RKO (cell line): ENCODE measurements at places on chromosomes 3 and 15.

DNA sequence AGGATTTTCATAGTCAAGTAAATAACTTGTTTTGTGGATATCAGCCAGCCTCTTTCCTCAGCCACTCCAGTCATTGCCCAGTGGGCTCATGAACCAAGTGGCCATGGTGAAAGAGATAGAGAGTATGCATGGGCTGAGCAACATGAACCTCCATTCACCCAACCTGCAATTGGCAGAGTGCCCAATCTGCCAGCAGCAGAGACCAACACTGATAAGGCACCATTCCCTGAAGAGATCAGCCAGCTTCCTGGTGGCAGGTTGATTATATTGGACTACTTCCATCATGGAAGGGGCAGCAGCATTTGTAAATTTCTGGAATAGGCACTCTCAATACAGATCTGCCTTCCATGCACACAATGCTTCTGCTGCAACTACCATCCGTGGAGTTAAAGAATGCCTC, 10.3 kb upstream of the MCF2L2 start:
- DNase-seq, result no peak

DNA sequence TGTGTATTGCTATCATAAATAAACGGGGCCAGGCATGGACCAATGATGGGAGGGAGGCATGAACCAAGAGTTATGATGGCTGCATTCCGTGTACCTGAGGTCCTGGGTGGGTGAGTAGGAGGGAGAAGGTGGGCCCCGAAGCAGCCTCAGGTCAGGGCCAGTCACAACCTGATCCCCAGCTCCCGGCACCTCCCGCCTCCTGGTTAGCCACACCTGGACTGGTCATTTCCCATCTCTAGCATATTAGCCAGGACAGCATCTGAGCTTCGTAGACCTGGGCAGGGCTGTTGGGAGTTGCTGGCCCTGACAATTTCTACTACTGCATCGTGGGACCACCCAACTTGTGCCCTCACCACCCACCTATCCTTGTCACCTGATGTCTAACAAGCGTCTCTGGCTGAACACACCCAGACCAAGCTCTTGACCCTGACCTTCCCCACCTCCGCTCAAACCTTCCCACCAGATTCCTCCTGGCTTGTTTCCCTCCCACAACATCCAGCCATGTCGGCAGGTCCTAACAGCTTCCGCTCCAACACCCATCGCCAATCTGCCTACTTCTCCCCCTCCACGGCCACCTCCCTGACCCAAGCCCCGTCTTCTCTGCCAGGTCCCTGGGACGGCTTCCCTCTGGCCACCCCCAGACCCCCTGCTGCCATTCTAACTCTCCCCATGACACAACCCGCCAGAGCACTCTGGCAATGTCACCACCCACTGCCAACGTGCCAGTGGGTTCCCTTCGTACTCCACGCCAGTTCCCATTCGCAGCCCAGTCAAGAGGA, 133.8 kb upstream of the IQSEC1 start:
- no peak for DNase-seq

DNA sequence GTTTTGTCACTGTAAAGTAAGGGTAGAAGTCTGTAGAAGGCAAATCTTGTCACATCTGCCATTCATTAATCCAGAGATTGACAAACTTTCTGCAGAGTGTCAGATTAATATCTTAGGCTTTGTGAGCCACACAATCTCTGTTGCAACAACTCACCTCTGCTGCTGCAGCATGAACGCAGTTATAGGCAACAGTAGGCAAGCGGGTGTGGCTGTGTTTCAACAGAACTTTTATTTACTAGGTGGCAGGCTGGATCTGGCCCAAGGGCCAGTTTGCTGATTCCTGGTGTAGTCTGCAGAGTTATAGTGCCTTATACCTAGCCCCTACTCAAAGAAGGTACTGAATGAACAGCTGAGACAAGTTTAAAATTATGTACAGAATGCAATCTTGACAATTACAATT, 396.7 kb downstream of the FOXP1 start:
- DNase-seq, result no peak

DNA sequence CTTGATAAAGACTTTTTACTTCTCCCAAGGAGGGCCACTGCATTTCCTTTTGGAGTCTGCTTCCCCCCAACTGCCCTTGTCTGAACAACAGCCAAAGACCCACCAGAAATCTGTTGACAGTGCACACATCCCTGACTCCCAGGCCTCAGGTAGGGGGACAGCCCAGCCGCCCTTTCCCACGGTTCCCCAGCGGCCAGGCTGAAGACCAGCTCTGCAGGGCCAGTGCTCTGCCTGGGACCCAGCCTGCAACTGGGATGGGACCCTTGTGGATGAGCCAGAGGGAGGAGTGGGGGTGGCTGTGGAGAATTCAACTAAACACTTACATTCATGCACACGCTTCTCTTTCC, 8.1 kb upstream of the PRR23E start:
- no peak for DNase-seq

GRCh38 chr3:172410702-172411477, 37.4 kb downstream of the GHSR start:
- DNase-seq, result no peak

- no peak for DNase-seq
Measured at GRCh38 chr3:129404610-129405009, 23.8 kb downstream of the EFCAB12 start.

DNA sequence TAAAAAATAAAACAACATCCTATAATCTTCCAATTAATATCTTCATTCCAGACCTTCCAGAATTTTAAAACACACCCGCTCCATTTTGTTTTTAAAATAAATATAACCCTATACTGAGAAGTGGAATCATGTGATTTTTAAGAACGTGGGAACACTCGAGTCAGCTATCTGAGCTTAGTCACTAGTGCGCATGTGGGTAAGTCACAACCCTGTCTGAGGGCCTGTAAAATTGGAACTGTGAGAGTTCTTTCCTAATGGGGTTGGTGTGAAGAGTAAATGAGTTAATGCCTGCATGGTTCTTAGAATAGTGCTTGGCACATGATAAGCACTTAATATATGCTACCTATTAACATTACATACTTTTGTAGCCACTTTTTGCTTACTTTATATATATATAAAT, 19.9 kb upstream of the POLR2M start:
- no peak for DNase-seq

GRCh38 chr3:138012526-138012925, 2.6 kb downstream of the CLDN18 start:
- DNase-seq, result no peak

DNA sequence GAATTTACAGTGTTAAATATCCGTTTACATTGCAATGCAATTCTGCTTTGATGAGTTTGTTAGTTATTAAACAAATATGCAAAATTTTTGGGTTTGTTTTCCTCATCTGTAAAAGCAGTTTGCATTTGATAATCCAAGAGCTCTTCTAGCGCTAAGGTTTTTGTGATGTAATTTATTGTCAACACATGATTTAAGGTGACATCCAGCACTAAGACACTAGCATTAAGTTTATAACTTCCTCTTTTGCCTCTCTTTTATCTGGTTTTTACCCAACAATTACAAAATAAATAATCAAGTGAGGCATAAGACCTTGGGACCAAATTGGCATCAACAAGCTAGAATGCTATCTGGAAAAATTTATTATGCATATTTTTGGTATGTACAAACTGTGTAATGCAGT, 969 bp upstream of the DNAJC19 start:
- DNase-seq, result no peak

GRCh38 chr3:111621535-111621934, 26.4 kb upstream of the ZBED2 start:
- DNase-seq, result no peak

GRCh38 chr3:170204023-170204472, 18.2 kb upstream of the PRKCI start:
- DNase-seq, result no peak

DNA sequence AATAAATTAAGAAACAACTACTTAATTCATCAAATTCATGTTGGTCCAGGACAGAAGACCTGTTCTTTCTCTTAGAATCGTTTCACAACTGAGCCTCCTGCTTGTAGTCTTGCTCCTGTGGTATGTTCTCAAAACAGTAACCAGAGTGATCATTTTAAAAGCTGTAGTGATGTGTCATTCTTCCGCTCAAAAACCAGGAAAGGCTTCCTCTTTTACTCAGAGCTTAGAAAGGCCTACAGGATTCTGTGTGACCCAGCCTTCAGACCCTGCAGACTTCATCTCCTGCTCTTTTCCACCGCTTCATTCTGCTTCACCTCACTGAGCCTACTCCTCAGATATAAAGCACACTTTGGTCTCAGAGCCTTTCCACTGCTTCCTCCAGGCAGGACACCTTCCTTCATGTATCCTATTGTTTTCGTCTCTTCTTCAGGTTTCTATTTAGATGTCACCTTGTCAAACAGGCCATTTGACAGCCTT, 22.7 kb downstream of the ST6GAL1 start:
- DNase-seq, result no peak

- no peak for DNase-seq
Measured at GRCh38 chr3:23136054-23136453, 67.1 kb upstream of the UBE2E2 start.

DNA sequence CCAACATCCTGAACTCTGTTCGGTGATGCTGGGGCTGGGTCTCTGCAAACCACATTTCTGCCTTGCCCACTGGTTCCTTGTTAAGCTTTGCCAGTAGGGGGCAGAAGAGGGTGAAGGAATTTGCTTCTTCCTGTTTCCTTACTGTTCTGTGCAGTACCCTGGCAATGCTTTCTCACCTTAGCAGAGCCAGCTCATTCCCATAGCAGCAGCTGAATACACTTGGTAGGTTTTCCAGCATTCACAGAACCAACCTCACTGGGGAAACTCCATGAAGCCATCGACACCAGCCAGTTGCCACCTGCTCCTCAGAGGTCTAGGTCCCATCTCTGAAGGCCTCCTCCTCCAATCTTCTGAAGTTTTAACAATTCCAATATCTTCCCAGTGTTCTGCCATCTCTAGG, 308.4 kb downstream of the PDCD6IP start:
- DNase-seq, result peak; percentile 7

- no peak for DNase-seq
Measured at GRCh38 chr3:111906656-111907055, 47.6 kb downstream of the PHLDB2 start.

DNA sequence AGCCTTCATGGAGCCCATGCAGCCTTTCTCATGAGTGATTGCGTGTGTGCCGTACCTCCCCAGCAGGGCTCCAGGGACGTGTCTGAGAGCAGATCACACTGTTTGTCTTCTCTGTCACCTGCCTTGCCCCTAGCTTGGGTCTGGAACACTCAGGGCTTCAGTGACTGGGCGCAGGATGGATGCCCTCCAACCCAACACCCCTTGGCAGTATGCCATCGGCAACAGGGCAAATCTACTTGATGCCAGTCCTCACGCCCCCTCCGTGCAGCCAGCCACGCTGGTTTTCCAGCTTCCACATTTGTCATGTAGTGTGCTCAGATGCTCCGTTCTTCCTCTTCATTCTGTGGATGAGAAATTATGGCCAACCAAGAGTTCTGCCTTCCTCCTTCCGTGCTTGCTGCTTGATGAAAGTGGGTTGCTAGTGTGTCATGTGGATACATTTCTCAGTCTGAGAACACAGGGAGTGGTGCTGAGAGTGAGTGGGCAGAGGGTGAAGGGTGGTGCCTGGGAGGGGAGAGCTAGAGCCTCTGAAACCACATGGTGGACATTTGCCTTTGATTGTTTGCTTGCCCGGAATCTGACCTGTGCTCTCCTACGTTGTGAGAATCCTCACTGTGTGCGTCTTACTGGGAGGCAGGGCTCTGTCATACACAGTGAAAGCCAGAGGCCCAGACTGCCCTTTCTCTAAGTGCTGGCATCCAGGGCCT, 97.2 kb downstream of the FAM43A start:
- no peak for DNase-seq

- DNase-seq, result no peak
Measured at GRCh38 chr3:55804170-55805095, 317.3 kb upstream of the WNT5A start.

- DNase-seq, result no peak
Measured at GRCh38 chr3:151404316-151404715, 19.8 kb upstream of the P2RY12 start.

DNA sequence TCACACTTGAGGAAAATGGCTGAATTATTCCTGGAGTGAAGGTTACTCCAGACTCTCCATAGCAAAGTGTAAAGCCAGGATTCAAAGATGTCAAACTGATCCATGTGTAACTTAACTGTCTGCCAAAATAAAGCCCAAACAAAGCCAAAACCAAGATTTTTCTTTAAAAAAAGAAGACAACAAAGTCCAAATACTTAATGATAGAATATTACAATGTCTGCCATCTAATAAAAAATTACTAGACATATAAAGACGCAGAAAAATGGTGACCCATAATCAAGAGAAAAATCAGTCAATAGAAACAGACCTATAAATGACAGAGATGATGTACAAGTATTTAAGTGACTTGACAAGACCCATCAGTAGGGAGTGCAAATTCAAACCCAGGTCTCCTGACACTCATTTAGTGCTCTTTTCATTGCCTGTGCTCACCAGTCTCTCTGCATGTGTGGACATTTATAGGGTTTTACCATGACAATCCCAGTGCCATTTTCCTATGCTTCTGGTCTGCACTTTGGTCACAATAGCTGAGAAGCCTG, 85.1 kb upstream of the HES1 start:
- no peak for DNase-seq

- DNase-seq, result no peak
Measured at GRCh38 chr15:70797464-70797863, 34.1 kb upstream of the UACA start.

- DNase-seq, result peak; percentile 51
Measured at GRCh38 chr15:31391687-31392671, 65.3 kb downstream of the KLF13 start.

GRCh38 chr3:179081885-179082284, 10.3 kb upstream of the ZMAT3 start:
- DNase-seq, result no peak

- DNase-seq, result no peak
Measured at GRCh38 chr3:23161308-23161707, 41.8 kb upstream of the UBE2E2 start.

DNA sequence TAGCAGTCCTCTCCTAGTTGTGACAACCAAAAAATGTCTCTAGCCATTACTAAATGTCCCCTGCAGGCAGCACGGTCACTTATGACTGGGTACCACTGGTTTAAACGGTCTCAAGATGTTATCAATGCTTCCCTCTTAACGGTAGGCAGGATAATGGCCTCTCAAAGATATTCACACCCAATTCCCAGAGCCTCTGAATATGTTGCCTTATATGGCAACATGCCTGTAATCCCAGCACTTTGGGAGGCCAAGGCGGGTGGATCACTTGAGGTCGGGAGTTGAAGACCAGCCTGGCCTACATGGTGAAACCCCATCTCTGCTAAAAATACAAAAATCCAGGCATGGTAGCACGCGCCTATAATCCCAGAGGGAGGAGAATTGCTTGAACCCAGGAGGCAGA, 9.4 kb downstream of the MME start:
- no peak for DNase-seq

- peak; percentile 71 for DNase-seq
Measured at GRCh38 chr3:154334973-154335420, 10.7 kb upstream of the DHX36 start.

GRCh38 chr3:45002139-45002660, 23.9 kb upstream of the CLEC3B start:
- no peak for DNase-seq

DNA sequence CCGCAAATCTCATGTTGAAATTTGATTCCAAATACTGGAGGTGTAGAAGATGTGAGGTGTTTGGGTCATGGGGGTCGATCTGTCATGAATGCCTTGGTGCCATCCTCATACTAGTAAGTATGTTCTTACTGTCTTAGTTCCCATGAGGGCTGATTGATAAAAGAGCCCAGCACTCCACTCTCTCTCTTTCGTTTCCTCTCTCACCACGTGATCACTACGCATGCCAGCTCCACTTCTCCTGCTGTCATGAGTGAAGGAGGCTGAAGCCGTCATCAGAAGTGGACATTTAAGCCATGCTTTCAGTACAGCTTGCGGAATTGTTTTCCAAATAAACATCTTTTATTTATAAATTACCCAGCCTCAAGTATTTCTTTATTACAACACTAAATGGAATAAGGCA, 6.1 kb downstream of the OR5H15 start:
- DNase-seq, result no peak
